Non-pigmented ciliary epithelial cell (primary cell): ENCODE measurements at places on chromosomes 16 and 17.

GRCh38 chr17:70780031-70780430 lies 610.7 kb downstream of the KCNJ2 start:
- no peak for DNase-seq

DNA sequence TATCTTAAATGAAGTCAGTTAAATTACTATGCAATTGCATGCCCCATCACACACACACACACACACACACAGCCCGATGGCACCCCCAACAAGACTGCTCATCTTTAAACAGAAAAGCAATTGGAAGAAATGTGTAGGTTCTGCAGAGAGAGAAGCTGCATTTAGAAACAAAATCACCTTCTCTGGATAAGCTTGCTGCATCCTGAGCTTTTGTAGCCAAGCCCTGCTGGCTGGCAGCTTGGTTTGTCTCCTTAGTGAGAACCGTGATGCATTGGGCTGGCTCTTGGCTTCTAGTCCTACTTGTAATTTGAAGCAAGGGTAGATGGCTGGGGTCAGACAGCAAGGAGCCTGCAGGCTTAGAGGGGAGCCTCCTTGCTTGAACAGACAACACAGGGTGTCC lies 153.8 kb downstream of the SOX9 start:
- DNase-seq, result no peak

DNA sequence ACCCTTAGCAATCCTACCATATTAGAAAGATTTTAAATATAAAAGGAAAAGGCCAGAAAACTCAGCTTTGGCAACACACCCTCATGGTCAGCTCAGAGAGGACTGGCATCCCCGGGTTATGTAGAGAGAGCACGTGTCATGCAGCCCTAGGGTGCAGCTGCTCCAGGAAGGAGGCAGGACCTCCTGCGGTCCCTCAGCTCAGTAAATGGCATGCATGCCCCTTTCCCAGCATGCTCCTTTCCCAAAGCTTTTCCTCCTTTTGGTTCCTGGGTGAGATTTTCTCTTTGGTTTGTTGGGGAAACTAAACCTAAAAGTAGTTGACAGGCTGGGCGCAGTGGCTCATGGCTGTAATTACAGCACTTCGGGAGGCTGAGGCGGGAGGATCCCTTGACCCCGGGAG lies 3.9 kb downstream of the GAN start:
- no peak for DNase-seq

GRCh38 chr17:17385491-17385890 lies 82.3 kb downstream of the NT5M start:
- no peak for DNase-seq

GRCh38 chr17:64053101-64053500 lies 32.7 kb upstream of the ICAM2 start:
- no peak for DNase-seq

- DNase-seq, result no peak
Measured at GRCh38 chr17:72985882-72986720, 106.4 kb downstream of the SLC39A11 start.
